ENCODE measurements at places on chromosomes 3 and 15.

- DNase-seq = peak; percentile 90
Observed at GRCh38 chr3:37986479-37987314, 3.9 kb upstream of the VILL start.

DNA sequence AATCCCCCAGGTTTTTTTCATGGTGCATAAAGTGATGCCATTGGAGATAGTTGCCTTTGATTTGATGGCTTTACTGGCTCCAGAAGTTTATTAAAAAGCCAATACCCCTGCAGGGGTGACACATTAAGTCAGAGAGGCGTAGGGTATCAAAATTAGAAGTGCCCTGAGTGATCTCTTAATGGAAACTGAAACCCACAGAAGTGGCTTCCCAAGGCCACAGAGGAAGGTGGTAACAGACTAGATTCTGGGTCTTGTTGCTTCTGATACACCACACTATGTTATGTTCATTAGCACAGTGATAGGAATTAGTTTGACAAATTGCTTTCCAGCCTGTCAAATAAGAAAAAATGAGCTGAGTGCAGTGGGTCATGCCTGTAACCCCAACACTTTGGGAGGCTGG, 112.3 kb downstream of the IQCH start:
- no peak for DNase-seq

- no peak for DNase-seq
Observed at GRCh38 chr3:126494204-126494969, 18.7 kb upstream of the ZXDC start.

- DNase-seq = no peak
Observed at GRCh38 chr15:51749307-51749706, 2.1 kb upstream of the TMOD2 start.

DNA sequence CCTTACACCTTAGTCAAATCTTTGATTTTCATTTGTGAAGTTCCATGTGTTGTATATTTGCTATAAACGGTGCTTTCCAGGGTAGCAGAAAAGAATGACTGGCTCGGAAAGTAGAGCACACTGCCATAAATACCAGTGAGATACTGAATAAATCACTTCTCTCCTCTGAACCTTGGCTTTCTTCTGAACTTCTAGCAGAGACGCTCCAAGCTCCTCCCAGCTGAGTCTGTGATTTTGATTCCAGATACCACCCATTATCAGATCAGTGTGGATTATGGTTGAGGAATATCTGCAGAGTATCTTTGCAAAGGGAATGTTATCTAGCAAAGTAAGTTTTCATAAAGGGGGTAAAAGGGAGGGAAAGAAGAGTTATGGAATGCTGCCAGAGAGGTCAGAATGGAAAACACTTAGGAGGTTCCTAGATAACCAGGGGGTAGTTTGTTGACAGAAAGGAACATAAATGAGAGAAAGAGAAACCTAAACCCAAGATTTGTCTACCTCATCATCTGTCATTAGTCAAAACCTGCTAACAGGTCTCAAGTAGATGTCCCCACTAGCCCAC, 98.5 kb upstream of the PSMD6 start:
- DNase-seq = no peak

- DNase-seq = no peak
Observed at GRCh38 chr15:42616107-42616506, 40.7 kb downstream of the STARD9 start.

- DNase-seq = peak; percentile 92
Observed at GRCh38 chr15:67150023-67150860, 84.8 kb downstream of the SMAD3 start.

DNA sequence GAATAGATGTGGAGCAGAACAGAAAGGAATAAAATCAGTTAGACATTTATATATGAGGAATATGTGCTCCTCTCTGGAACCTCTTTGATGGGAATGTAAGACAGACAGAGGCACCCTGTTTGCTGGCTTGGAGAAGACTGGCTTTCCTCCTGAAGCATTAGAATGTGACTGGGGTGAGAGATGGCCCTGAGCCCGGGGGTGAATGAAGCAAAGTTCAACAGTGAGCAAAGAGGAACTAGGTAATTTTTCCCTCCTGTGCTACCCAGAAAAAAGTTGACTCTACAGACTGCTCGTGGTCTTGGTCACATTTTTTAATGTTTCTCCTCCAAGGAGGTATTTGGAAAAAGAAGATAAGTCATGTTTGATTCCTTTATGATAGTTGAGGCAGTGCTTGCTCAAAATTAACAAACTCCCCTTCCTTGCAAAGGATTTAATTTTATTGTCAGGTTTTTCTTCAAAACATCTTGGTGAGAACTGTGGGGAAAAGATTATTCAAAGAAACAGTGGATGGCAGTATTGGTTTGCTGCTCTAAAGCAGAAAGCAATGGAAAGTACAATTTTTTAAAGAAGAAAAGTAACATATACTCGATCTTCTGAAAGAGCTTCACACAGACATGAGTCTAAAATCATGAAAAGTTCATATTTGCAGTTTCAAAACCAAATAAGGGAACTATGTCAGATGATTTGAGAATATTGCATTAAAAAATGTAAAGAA, 370.4 kb upstream of the CDIN1 start:
- no peak for DNase-seq

DNA sequence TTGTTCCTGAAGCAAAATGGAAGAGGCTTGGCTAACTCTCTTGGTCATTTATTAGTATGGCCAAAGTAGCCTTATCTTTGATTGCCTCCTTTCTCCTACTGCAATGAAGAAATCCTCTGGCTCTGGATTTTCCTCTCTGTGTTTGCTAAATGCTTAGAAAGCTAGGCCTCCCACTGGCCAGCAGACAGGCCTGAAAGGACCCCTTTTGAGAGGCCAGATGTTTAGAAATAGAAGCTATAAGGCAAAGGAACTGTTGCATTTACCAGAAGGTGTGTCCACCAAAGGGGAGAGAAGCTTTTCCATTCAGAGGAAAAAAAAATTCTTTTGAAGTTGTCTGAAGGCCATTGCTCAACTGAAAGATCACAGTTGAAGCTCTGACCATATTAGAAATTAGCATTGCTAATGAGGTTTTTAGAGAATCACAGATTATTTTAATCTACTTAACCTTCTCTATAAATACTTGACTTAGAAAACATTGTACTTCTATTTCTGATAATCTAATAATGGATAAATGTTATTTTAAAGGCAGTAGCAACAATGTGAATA, 160.8 kb downstream of the SYNPR start:
- DNase-seq = no peak

GRCh38 chr3:194957743-194958240, 272.1 kb downstream of the FAM43A start:
- DNase-seq = no peak

DNA sequence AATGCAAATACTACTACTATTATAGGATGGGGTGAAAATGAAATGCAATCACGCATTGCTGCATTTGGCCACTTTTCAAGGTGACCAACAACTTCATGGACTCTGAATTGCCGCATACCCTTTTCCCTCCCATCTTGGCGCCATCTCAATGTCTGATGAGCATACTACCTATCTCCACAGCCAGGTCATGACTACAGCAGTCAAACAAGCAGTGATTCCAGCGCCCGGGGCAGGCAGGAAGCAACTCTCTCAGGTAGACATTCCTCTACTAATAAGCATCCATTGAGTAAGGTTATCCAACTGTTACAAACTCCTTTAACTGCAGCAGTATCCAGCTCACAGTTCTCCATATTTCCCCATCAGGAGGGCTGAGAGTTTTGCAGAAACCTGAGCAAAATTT, 155.4 kb downstream of the ADAMTS17 start:
- no peak for DNase-seq

GRCh38 chr3:171778493-171778892, 31.8 kb downstream of the PLD1 start:
- no peak for DNase-seq

DNA sequence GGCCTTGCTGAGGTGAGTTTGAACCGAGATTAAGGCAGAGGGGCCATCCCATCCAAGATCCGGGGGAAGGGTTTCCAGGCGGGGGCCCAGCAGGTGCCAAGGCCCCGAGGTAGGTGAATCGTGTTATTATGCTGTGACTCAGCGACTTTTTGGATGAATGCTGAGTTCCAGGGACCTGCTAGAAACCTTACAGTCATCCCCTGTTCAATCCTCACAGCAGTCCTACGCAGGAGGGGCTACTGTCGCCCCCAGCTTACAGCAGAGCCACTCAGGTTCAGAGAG, 40.9 kb downstream of the DNAJB8 start:
- no peak for DNase-seq

GRCh38 chr15:30933293-30933692, 29.6 kb downstream of the FAN1 start:
- DNase-seq = no peak

DNA sequence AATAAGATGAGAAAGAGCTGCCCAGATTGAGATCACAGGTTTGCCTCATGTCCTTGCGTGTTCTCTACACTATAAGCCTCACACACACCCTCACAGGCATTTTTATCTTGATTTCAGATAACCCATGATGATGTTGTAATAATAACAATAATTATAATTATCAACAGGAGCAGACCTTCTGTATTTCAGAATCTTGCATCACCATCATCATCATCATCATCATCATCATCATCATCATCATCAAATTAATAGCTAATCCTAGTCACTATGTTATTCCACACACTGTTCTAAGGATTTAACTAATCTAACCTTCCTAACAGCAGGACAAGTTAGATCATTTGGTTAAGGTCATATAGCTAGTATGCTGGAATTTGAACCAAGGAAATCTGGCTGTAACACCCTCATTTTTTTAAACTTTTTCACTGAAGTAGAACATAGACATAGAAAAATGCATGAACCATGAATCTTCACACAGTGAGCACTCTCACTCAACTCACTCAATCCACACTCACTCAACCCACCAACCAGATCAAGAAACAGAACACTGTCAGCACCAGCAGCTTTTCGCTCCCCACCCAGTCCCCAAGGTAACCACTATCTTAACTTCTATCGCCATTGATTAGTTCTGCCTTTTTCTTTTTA, 1.8 kb upstream of the SH2D7 start:
- no peak for DNase-seq

DNA sequence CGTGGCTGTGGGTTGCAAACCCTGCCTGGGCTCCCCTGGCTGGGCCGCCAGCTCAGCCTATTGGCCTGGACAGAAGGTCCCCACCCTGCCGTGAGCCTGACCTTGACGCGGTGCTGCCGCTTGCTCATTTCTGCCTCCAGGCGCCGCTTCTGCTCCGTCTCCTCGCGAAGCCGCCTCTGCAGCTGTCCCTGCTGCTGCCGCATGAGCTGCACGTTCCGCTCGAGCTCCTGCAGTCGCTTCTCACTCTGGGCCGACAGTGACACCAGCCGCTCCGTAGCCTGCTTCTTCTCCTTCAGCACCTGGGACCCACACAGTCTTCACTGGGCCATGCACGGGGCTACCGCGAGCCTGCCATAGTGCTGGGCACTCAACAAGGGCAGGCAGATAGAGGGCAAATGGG, 21.7 kb downstream of the KIF7 start:
- no peak for DNase-seq

- DNase-seq = peak; percentile 86
Observed at GRCh38 chr15:57866149-57866736, 159.7 kb downstream of the POLR2M start.

DNA sequence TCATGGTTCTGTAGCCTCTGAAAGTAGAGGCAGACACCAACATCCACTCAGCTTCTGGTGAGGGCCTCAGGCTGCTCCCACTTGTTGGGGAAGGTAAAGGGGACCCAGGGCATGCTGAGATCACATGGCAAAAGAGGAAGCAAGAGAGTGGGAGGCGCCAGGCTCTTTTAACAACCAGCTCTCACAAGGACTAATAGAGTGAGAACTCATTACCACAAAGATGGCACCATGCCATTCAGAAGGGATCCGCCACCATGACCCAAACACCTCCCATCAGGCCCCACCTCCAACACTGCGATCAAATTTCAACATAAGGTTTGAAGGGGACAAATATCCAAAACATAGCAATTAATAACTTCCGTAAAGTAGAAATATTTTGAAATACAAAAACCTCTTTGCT, 192.3 kb downstream of the OCA2 start:
- no peak for DNase-seq

- no peak for DNase-seq
Observed at GRCh38 chr3:197339841-197340520, 41.6 kb upstream of the DLG1 start.

DNA sequence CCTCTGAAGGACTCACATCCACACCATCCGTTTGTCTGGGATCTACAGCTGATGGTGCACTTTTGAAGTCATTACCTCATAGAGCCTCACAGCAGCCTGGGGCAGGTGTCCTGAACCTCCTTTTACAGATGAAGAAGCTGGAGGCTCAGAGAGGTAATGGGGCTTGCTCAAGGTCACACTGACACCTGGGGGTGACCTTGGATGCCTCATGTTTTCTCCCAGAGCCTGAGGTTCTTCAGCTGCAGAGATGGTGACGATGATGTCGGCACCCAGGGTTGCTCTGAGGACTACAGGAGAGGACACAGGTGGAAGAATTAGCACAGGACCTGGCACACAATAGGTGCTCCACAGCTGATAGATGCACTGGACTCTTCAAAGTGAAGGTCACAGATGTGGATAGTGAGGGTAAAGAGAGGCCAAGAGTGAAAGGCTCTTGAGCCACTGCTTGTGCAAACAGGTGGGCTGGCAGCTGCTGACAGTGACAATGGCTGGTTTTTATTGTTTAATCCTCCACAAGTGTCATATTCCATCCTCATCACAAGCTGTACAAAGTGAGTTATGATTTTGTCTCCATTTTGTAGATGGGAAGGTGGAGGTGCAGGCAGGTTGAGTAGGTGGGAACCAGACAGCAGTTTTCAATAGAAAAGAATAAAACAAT, 17.4 kb upstream of the ATP2B2 start:
- no peak for DNase-seq

DNA sequence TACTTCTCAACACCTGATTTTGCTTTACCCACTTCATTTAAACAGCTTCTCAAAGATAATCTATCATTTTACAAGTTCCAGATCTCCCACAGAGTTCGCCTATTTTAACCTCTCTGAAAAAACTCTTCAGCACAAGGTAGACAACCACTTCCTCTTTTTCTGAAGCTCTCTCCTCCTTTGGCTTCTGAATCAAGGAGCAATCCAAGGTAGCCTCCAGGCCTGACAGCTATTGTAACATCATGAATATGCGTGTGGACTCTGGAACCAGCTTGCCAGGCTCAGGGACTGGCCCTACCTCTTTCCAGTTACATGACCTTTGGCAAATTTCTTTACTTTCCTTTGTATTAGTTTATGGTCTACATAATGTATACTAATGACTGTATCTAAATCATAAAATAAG, 405.9 kb upstream of the ZNF385D start:
- no peak for DNase-seq

DNA sequence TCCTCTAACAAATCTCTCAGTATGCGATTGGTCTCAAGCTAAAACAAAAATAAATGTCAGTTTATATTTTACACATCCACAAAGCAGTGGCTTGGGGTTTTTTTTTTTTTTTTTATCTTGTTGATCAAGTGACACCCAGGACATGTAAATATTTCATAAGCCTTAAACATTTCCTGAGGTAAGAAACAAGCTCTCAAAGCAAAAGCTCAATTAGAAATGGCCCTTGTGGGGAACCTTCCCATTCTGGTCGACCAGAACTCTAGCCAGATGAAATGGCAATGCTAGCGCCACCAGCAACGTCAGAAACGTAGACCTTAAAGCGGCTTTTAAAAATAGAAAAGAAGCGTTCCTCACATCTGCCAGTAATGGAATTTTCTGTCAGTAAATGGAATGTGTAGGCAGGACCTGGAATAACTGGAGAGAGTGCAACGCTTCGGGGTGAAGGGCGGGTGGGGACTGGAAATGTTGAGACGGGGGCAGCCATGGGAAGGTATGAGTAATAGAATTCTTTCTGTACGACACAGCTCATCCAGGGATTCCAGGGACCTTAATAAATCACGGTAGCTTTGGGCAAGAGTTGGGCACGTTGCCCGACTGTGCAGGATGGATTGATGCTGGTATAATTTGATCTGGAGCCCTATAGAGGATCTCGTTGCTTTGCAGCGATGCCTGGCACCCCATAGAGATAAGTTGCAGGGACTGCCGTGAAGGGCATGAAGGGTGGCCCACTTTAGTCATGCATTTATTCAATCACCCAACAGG, 44.4 kb downstream of the BTD start:
- no peak for DNase-seq
